Suppressor macrophage (primary cell): ENCODE measurements at places on chromosomes 5 and 9.

DNA sequence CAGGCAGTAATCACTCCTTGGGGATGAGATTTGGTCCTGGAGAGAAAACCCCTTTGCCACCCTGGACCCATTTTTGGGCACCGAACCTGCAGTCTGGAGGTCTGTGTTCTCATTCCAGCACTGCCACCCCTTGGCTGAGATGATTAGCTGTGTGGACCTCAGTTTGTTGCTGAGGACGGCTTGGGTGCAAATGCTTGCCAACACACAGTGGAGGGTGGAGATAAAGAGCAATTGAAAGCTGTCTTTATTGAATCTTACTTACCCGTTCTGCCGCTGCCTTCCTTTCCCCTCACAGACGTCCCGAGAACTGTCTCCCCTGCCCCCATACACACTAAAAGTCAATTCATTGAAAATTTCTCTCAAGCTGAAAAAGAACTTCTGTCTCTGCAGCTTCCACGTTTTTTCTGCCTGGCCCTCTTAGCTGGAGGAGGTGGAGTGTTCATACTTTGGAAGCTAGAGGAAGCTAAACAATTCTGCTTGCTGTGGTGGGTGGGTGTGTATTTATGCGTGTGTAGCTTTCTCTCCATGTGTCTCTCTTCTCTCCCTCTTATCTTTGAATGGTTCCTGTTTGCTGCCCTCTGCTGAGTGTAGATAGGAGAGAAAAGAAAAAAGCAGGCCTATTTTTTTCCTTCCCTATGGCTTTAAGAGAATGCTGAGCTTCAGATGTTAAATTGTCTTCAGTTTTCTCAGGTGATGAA is 6.6 kb downstream of the GALNT10 start:
- peak; percentile 56 for DNase-seq

- peak; percentile 22 for DNase-seq
These were observed 122.4 kb upstream of the NMUR2 start for GRCh38 chr5:152527358-152528052.

DNA sequence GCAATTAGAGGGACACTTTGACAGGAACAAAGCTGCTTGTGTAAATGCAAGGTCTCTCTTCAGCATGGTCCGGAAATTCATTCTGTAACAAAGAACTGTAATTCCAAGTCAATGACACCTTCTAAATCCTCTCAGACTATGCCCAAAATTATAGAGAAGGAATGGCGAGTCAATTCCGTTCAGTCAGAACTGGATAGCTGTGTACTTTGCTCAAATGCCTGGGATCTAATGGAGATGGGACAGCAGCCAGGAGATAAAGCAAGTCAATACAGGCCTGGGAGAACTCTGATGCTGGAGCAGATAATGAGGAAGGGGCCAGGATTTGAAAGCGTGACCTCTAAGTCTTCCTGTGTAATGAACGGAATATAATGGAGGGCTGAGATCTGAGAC is 96.4 kb upstream of the SPRY4 start:
- DNase-seq: no peak

DNA sequence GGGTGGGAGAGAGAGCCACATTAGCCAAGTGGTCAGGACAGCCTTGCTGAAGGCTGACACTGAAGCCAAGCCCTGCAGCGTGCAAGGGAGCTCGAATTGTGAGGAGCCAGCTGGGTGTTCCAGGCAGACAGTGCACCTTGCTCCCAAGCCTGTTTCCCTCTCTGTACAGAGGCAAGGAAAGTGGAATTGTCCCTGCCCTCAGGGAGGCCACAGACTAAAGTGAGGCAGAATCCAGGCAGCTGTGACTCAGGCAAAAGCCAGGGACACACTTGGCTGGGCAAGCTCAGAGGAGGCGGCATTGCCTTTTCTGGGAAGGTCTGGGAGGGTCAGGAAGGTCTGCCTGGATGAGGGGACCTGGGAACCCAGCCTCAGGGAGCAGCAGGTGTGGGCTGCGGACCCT is 50.2 kb upstream of the LMX1B start:
- no peak for DNase-seq

GRCh38 chr9:101758304-101758930 is 20.0 kb upstream of the GRIN3A start:
- DNase-seq: no peak

- DNase-seq: no peak
These were observed 202.4 kb upstream of the ZNF608 start for GRCh38 chr5:124948754-124949275.

DNA sequence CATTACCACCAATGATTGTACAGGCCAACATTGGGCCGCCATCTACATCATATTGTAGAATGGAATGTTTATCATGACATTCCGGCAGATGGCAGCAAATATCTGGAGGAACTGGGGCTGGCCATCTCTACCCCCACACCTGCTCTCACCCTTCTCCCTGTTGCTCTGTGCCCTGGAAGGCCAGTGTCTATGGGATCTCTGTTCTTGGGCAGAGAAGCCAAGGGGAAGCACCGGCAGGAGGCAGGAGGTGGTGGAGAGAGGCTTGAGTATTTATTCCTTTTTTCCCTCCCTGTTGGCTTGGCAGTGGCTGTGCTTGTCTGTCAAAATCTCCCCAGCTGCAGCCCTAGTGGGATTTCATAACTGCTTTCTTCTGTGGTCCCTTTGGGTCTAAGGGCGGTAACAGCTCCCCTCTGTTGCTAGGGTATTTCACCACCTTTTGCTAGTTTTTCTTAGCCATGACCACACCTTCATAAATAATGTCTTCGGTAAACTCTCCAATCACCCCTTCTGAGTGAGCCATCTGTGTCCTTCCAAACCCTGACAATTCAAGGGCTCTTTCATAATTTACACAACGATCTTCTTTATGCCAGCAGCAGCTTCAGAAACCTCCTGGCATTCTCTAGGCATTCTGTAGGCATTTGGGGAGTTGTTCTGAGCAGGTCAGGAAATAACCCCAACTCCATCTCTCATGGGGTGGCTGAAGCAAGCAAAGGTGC is 225.8 kb downstream of the MELK start:
- DNase-seq: no peak

- DNase-seq: no peak
These were observed 7.1 kb downstream of the NEK6 start for GRCh38 chr9:124264823-124265233.
